ENCODE measurements at places on chromosomes 16 and 17.

DNA sequence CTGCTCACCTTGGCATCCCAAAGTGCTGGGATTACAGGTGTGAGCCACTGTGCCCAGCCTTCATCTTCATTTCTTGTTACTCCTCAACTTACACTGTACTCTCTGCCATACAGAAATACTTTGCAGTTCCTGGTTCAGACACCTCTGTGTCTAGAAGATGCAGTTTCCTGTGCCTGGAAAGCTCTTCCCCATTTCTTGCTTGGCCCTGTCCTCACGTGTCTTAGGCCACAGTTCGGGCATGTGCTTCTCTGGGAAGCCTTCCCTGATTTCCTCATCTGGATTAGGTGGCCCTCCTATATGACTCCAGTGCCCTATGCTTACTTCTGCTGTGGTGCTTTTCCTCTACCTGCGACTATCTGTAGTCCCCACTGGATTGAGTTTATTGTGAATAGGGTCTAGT, 26.5 kb upstream of the CDR2 start:
- DNase-seq: no peak

DNA sequence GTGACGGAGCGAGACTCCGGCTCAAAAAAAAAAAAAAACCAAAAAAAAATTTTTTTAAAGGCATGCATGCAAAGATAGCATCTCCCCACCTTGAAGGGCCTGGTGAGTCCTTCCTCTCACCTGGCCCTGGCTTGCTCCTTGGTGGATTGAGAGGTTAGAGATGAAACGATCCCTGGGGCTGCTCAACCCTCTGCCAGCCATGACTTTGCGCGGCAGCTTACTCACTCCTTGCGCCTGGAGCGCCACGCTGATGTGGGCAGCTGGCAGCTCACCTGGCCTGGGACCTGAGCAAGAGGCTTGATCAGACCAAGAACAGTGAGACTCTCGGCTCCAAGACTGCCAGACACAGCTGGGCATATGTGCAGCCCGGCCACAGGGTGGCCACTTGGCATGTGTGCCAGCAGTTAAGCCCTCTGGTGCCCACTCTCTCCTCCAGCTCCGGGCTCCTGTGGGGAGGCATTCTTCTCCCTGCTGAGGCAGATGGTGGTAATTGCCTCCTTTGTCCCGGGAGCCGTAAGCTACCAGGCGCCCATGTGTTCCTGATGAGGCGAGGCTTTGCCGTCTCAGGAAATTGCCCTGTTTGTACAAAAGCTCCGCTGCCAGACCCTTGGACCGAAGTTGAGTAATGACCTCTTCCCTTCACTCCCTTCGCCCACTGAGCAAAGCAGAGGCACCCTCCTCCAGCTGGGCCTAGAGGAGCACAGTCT, 5.1 kb upstream of the EVPL start:
- no peak for DNase-seq

DNA sequence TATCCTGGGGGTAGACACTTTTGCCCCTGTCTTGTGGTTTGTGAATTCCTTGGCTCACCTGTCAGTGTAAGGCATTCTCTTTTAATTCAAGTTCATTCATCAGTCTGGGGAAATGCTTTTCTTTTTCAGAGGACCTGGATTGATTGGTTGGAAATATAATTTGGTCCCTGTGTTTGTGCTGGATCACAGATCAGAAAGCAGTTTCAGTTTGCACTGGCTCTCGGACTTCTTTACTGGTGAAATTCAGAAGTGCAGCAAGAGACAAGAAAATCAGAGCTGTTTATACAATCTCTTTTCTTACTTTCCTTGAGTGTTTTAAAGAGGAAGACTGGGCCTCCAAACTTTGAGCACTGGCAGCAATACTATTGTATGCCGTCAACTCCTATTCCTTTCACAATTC, 161.8 kb upstream of the KCNJ16 start:
- no peak for DNase-seq

DNA sequence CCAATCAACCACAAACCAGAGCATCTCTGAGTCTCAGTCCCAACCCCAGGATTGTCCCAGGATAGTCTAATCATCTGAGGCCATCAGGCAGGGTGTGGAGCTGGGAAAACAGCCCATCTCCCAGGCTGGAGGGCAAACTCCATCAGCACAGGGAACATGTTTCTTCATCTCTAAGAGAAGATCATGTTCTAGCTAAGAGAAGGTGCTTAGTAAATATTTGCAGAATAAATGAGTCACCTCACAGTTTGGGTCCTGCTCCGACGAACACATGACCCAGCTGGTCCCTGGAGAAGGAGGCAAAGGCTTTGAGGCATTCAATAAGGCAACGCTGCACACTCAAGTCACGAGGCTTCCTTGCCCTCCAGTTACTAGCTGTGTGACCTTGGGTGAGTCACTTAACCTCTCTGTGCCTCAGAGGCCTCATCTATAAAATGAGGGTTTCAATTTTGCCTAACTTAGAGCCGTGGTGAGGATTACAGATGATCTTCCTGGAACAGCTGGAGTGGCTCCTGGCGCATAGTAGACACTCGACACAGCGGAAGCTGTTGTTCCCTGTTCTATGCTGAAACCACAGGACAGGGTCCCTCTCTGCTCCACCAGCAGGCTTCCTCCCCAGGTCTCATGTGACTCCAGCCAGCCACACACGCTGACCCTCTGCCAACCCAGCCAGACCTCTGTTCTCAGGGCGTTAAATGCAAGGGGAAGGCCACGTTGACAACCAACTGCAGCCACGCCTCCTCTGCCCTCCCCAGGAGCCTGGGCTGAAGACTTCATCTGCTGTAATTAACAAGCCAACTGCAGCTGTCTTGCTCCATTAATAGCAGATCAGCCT, 10.3 kb upstream of the RPL38 start:
- no peak for DNase-seq

- DNase-seq: no peak
Measured at GRCh38 chr16:31714903-31715504, 158.6 kb upstream of the ZNF267 start.

DNA sequence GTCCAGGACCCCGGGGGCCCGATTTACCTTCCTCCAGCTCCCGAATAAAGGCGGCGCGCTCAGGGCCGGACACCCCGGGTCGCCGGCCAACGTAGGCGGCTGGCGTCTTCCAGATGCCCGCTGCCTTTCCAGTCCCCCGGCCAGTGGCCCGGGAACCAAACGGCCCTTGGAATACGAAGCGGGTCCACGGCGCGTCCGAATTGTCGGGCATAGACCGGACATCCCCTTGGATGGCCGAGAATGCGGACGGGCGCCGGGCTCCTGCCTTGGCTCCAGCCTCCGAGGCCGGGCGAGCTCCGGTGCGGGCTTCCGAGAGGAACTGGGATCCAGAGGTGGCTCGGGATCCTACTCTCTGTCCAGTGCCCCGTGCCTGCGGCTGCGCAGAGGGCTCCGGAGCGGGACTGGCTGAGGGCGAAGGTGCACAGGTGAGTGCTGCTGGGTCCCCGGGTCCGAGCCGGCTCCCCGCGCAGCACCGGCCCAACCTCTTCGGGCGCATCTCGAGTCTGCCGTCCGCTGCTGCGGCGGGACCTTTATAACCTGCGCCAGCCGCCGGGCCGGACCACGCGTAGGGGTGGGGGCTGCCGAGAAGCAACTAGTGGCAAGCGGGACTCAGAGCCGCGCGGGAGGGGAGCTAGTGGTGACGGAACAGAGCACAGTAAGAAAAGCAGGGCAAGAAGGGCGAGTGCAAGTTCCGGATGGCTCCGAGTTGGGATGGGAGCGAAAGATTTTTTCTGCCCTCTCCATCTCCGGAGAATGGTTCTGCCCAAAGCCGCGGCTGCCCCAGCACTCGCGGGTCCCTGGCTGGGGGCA, at the start of gene HAP1:
HAP1 (minus strand) TSS at position 505 of the 810 bp plus-strand sequence; CDS start at position 496, 9 bp downstream.
- DNase-seq: no peak

GRCh38 chr17:29051194-29051593, 8.3 kb downstream of the PIPOX start:
- no peak for DNase-seq

All from stimulated activated effector memory CD8-positive, alpha-beta T cell treated with anti-CD3 and anti-CD28 coated beads, Interleukin-12 subunit alpha, Interleukin-12 subunit beta, amount 100 ng/mL, for 72 hours (primary cell).